ENCODE measurements at places on chromosomes 7 and 10.
A peak's percentile ranks its signal among the peaks of the same experiment; 100 is the strongest.

GRCh38 chr10:88227342-88228018 is 355.6 kb downstream of the RNLS start:
- peak; percentile 86 for DNase-seq

DNA sequence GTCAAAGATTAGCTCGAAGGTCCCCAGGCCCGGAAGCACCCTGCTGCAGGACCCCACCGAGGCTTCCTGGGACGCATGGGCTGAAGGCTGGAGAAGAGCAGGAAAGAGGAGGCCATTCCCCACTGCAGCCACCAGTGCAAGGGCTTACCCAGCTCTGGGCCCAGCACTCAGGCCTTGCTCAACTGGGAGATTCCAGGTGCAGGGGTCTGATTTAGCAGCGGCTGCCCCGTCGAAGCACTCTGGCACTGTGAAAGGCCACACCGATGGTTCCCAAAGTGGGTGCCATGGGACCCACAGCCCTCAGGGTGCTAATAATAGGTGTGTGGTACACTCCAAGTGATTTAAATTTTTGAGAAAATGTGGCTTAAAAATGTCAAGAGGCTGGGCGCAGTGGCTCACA is 130.9 kb downstream of the OAT start:
- DNase-seq = no peak

GRCh38 chr7:28554802-28555471 is 142.6 kb downstream of the CREB5 start:
- no peak for DNase-seq

DNA sequence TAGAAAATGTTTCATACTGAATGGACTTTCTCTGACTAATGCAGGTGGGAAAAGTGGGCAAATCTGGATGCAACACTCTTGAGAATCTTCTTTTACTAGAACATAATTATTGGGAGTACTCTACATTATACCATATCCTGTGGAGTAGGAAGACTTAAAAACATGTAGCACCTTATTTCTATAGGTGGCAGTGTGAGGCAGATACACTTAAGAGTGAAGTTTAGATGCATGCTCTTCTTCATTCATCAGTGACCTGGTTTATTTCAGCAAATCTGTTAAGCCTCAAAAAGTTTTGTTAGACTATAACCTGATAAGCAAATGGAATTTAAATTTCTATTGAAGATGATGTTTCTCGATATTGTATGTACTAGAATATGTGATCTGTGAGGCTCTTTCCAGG is 1087.1 kb upstream of the LRRN3 start:
- DNase-seq = no peak

DNA sequence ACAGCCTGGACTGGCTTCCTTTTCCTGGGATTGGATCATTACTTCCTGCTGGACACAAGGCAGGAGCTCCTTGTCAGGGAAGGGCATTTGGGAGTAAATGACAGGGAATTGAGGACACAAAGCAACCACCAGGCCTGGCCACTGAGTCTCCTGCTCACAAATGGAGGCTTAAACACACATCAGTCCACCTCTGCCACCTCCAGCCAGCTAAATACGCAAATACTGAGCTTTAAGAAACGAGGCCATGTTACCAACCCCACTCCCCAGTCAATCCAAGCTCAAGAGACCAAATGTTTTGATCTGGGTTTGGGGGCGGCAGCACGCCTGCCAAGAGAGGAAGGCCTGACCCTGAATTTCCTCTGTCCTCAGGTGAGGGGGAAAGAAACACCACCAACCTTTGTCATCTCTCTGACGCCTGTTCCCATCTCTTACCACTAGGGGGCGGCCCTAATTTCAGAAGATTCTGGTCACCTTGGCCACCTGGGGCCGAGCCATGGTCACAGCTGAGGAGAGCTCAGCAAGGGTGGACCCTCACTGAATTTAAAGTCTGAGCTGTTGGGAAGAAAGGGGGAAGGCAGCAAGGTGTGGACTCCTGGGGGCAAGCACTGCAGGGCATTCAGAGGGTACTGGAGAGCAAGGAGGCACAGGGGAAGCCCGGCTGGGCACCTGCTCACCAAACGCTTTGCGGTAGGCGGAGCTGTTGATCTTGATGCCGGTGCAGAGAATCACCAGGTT is 16.5 kb downstream of the AIFM2 start:
- DNase-seq = peak; percentile 42

DNA sequence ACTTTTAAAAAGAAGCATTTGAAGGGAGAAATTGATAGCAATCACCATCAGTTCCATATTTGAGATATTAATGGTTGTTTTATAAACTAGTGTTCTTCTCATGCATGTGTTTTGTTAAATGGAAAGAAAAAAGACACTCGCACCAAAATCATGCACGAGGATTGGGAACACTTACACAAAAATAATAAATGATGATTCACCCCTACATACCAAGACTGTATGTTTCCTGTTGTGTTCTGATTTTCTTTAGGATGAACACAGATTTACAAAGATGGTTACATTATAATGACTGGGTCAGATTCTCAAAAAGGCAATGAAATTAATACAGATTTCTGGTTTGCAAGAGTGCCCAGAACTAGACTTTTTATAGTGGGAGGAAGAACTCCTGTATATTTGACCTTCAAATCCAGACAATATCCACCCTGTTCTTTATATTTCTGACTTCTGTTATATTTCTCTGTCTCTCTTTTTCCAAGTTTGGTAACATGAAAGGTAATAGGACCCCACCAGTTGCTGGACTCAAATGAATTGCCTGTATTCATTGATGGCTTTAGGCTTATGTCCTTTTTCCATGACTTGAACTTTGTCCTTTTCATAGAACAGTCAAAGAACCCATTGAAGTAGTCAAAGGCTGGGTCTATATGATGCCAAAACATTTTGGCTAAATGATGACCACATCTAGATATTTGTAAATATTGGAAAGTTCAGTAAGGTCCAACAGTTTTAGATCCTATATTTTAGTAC is 54.4 kb downstream of the SEMA3A start:
- peak; percentile 20 for DNase-seq

GRCh38 chr7:156438011-156438410 is 202.6 kb upstream of the RNF32 start:
- DNase-seq = no peak

GRCh38 chr10:104336821-104337467 is 1.3 kb downstream of the ITPRIP start:
- DNase-seq = peak; percentile 84

DNA sequence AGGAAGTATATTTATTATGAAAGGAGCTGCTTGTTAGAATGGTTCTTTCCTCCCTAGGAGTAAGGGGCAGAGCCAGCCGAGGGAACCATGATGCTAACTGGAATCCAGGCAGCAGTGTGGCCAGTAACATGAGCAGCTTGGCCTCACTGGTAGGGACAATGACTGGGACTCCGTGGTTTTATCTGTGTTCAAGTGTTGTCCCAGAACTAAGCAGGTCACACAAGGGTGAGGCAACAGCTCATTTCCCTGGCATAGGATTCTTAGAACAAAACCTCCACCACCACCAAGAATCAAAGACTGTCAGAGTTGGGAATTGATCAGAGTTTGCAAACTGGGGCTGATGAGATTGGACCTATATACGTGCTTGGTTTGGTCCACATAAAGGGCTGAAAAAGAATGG is 138.9 kb upstream of the COBL start:
- DNase-seq = no peak

DNA sequence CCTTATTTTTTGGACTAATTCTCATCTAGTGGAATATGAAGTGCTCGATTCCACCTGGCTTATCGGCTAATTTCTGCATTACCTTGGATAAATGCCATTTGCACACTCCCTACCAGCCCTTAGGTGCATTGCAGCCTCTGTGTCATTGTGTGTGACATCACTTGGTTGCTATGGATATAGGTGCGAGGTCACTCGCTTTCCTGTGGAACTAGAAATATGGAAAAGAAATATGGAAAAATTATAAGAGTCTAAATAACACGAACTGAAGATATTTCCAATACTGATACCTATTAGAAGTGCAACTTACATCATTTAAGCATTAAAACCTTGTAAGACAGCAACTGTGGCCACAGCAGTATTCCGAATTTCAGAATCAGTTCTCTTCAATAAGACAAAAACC is 2.0 kb downstream of the YWHAG start:
- DNase-seq = no peak

DNA sequence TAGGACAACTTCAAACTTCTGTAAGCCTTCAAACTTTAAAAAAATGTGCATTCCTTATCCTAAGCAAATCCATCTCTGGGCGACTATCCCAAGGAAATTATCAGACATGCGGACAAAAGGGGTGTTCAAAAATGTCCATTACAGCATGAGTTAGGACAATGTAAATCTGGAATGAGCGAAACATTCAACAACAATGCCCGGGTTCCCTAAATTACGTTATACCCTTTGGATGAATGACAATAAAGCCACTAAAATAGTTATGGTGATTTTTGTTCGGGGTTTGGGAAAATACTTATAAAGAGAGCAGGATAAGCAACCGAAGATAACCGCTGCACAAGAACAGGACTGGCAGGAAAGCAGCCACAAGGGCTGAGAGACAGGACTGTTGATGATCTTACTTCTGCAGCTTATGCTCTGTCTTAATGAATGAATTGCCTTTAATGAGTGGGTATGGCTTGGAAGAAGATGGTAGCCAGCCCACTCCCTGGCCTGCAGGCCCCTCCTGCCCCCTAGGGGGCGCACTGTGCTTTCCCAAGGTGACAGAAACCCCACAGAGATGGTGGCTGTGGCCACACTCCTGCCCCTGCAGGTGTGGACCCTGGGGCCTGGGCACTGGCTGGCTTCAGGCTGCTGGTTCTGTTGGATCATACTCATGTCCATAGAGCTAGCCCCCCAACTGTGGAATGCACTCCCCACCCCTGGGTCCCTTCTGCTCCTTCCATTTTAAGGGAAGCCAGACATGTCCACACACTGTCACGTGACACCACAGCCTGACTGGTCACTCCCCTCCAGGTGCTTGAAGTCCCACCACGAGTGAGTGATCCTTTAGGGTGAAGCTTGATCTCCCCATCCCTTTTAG is 45.0 kb downstream of the ZCCHC24 start:
- DNase-seq = peak; percentile 37

DNA sequence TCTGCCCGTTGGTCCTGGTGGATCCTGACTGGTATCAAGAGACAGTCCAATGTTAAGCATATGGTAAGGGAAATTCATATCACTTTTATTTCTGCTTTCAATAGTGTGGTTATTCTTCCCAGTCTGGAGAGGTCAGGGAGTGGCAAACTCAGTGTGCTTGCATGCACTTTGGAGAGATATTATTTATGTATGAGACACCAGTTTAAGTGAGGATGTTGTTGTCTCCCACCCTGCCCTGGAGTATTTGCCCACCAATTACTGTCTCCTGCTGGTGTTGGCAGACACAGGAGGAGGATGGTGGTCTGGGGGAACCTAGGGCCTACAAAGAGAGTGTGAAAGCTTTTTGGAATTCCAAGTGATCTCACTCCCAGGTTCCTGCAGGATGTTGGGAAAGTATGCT is 59.7 kb downstream of the OR13A1 start:
- no peak for DNase-seq

DNA sequence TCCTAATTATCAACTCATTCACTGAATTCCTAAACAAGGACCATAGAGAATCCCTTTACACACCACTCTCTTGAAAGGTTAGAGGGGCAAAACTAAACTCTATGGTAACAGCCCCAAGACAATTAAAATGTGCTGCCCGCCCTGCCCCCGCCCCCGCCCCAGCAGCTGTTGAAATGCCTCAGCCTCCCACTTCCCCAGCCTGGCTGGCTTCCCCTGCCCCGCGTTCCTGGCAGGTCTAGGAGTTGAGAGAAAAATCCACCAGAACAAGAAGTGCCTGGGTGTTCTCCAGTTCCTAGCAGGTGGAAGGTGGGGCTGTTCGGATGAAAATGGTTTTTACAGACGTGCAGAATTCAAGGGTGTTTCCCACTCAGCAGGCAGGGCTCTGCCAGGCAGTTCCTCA is 109.5 kb upstream of the ZEB1 start:
- no peak for DNase-seq

GRCh38 chr10:8665322-8665721 is 610.8 kb downstream of the GATA3 start:
- no peak for DNase-seq

DNA sequence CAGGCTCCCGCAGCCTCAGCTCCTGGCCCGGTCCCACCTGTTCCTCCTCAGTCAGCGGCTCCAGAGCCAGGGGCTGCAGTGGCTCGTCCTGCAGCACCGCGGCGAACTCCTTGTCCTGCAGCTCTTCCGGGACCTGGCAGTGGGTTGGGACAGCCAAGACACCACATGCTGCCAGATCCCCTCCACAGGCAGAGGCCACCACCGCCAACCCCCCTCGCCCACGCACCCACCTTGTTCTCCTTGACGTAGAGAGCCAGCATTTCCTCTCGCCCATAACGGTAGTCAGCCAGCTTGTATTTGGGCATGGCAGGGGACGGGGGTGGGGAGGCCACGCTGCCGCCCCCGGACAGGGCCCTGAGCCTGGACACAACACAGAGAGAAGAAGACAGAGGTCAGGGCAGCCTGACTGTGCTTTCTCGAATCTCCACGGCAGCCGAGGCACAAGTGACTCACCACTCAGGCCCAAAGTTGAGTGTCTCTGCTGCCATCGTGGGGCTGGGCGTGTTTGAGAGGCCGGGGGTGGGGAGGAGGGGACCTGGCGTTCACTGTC is 6.2 kb downstream of the GIGYF1 start:
- DNase-seq = no peak

- DNase-seq = no peak
These were observed 320.5 kb downstream of the PHF14 start for GRCh38 chr7:11294218-11294617.

- no peak for DNase-seq
These were observed 2.5 kb downstream of the VIPR2 start for GRCh38 chr7:159142199-159142598.

DNA sequence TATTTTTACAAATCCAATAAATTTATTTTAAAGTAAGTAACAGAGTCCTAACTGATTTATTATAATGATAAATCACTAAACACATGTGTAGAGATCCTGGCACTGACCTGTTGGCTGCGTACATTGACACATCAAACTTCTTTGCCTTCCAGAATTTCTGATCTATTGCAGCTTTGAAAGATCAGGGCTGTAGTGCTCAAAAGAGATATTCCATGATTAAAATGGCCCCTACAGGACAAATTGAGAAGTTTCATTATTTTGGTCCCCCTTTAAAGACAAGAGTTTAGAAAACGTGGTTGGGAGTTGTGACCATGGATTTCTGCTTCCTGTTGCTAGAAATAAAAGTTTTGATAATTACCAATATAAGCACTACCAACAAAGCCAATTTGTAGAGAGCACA is 87.7 kb upstream of the PDK4 start:
- DNase-seq = peak; percentile 70

GRCh38 chr7:42359946-42360345 is 122.9 kb upstream of the GLI3 start:
- no peak for DNase-seq

DNA sequence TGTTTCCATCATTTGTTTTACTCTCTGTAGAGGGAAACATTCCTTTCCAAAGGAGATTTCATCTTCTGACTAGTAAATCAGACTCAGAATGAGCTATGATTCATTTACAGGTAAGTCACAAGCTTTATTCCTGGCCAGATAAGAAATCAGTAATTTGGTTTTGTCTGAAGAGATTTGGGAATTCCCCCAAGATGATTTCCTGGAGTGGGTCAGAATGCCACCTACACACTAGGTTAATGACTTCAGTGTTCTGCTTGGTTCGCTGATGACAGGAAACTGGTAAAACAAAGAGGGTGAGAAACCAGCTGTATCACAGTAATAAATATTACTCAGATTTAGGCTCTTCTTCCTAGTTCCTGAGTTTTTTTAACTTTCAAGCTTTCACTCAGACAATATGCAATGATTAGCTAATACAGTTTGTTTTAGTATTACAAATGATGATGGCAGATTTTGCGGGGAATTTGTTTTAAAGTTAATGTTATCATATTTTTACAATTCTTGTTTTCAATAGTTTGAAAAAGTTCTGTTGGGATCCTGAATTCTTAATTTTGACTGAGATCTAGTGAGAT is 8.3 kb upstream of the ASZ1 start:
- no peak for DNase-seq

GRCh38 chr7:147332988-147333387 is 1216.4 kb downstream of the CNTNAP2 start:
- DNase-seq = peak; percentile 0

Measured in cardiac fibroblast (primary cell).